NCI-H526 treated with DMSO at 0.1 percent for 48 hours (cell line): ENCODE measurements at places on chromosomes 2 and 18.

DNA sequence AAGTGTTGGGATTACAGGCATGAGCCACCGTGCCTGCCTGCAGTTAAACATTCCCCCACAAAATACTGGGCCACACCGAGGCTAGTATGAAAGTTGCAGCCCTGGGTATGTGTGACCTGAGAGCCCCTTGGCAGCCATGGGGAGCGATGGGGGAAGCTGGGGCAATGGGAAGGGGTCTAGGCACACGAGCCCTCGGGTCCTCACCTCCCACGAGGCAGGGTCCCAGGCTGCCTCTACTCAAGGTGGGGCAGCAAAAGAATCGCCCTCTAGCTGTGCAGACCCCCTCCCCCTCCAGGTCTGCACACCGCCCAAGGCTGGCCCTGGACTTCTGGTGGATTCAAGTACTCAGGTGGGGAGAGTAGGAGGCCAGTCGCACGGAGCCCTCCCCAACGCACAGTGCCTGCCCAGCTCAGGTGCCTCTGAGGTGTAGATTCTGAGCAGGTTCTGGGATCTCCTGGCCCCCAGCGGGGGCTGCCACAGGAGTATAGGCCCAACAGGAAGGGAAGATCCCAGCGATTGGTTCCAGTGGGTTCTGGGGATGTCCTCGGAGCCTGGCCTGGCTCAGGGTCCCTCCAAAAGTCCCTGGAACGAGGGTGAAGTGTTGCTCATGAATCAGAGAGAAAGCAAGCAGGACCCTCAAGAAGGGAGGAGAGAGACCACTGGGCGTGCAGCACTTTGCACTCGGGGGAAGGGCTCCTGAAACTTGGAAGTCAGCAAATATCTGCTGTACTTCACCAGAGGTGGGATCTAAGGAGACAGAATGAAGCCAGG lies 2.6 kb downstream of the GPR35 start:
- DNase-seq: no peak

DNA sequence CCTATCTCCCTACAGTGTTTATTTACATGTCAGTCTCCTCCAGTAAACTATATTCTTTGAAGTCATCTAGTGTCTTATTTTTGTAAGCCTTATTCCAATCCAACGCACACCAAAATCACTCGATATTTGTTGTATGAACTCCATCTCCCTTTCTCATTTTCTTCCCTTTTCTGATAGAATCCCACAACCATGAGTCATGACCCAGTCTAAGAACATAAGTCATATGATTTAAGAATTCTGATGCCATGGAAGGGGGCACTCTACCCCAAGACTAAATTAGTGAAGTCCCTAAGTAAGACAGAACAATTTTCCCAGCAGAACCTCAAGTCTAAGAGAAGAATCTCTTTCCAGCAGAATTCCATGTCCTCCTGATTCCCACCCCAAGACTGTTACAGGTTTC lies 5.4 kb downstream of the CHMP3 start:
- no peak for DNase-seq

DNA sequence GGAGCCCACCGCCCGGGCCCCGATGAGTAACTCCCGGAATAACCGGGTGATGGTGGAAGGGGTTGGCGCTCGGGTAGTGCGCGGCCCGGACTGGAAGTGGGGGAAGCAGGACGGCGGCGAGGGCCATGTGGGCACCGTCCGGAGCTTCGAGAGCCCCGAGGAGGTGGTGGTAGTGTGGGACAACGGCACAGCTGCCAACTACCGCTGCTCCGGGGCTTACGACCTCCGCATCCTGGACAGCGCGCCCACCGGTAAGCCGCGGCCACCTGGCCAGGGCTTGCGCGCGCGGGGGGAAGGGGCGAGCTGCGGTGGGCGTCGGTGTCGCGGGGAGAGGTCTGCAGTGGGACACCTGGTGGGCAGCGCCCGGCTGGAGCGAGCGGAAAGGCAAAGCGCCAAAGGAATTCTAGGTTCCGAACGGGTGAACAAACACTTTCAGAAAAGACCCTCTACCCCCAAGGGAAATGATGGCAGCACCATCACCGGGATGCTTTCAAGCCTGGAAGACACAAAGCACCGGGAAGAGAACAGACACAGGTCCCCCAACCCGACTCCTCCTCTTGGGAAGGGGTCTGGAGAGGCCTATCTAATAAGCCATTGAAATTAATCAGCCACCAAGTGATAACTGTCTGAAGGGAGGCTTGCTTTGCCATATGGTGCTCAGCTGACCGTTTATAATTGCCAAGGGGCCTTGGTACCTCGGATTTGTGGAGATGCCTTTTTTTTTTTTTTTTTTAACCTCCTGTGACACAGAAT lies 1.1 kb downstream of the MIB1 start:
- no peak for DNase-seq

- DNase-seq: no peak
Measured at GRCh38 chr2:237256887-237257286, 157.1 kb downstream of the COL6A3 start.

GRCh38 chr2:65536596-65536995 lies 104.2 kb upstream of the SPRED2 start:
- DNase-seq: no peak

DNA sequence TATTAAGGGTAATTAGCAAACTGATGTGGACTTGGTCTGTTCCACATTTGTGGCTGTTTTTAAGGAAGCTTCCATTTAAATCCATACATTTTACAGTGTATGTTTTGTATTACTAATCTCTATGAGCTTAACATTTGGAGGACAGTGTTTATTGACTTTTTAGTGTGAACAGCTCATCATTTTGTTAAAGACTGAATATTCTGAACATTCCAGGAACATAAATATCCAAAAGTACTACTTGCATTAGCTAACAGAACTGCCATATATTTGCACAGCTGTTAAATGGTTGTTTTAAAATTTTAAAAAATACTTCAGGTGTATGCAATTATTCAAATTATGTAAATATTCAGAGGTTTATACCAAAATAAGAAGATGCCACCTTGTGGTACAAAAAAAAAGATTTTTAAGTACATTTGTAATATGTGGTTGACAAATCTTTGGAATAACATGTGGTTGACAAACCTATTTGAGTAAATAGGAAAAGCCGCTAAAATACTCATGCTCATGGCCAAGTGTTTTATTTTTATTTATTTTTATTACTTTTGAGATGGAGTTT lies 439.7 kb upstream of the FANCL start:
- DNase-seq: peak; percentile 29

- DNase-seq: no peak
Measured at GRCh38 chr2:212665948-212666347, 127.3 kb upstream of the ERBB4 start.

DNA sequence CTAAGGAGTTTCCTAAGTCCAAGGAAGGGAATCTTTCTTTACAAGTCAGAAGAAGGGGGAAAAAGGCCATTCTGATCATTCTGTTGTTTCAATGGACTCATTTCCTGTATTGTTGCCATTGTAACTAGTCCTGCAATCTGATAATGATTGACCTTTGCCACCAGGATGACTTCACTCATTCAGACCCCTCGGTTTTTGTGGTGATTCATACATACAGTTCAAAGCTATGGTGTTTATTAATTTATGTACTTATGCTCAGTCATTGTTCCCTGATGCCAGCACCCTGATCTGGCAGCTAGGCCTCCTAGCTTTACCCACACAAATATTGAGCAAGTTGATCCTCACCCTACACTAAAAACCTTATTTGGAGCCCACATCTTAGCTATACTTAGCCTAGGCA lies 57.6 kb upstream of the ZNF519 start:
- DNase-seq: no peak

DNA sequence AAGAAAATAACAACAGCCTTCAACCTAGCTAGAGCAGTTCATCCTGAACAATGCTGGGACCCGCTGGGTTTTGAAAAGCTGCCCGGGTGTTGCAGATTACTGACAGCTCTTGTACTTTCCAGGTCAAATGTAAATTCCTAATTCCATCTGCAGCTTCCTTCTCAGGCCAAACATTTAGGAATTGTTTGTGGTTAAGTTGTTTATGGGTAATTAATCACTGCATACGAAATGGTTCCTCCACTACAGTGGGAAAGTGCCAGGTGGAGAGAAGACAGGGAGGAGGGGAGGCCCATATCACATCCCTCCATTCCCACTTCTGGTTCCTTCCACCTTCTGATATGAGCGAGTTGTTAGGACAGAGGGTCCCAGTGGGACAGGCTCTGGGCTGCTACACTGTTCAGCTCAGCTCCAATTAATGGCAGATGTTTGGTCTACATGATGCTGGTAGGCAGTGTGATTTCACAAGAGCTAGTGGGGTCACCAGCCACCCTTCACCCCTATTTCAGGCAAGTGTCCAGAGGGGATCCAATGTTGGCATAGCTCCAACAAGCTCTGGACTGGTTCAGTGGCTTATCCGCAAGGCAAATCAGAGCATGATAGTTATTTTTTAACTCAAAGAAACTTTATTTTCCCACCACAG lies 112.9 kb upstream of the ACAA2 start:
- DNase-seq: no peak

DNA sequence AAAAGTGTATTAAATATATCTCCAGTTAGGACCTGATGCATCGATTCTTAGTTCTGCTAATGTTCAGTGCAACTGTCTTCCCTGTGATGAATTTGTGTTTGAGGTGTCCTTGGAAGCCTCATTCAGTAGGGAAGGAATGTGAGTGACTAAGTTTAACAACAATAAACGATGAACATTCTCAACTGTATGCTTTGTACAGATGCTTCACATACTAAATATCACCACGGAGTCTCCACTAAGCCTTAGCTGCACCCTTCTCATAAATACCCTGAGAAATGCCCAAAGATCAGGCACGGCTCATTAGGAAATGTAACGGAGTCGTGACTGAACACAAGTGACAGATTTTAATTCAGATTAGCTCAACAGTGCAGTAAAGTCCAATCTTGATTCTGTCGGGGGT lies 24.4 kb upstream of the AGFG1 start:
- no peak for DNase-seq

DNA sequence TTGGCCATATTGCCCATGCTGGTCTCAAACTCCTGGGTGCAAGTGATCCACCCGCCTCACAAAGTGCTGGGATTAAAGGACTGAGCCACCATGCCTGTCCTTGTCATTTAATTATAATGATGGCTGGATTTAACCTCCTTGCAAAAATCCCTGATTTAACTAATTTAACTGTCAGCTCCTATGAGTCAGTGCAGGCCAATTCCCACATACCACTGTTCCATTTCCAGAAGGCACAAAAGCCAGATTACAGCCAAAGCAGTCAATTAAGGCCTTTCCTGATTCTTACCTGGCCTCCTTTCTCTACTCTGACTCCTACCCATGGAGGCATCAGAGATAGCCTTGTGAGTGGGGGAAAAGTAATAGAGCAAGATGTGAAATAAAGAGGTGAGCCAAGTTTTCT lies 12.3 kb upstream of the SLC35F5 start:
- DNase-seq: no peak

- no peak for DNase-seq
Measured at GRCh38 chr18:35489913-35490490, 7.8 kb downstream of the INO80C start.

- DNase-seq: no peak
Measured at GRCh38 chr18:58803978-58804377, 60.7 kb upstream of the ZNF532 start.

- DNase-seq: no peak
Measured at GRCh38 chr2:79702905-79703304, 190.1 kb downstream of the CTNNA2 start.

DNA sequence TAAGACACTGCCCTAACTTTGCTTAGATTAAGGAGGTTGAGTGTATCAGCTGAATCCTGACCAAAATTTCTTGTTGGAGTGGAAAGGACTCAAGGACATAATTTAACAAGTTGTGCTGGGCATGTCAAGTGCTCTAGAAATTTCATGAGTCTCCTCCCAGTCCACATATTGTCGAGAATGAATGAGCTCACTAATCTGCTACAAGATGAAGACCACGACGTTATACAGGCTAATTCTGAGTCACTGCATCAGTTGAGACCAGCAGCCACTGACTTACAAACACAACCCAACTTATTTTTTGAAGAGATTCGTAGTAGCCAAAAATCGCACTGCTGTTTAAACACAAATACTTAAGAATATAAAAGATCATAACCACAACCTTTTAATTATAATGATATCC lies 28.7 kb upstream of the SLC8A1 start:
- no peak for DNase-seq

DNA sequence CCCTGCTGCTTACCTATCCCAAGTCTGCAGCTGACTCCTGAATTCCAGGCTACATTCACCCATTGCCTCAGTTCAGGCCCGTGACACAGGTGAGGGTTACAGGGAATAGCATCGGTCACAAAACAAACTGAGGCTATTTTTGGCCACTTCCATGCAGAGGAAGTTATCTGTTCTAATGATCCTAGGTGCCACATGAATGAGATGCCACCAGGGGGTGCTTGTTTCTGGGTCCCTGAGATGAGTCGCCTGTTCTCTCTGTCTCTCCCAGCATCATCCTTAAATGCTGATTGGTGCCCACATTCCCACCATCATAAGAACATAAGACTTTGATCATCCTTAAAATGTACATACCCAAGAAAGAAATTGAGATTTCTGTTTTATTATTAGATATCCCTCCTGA lies 119.0 kb upstream of the CELF4 start:
- no peak for DNase-seq

- DNase-seq: no peak
Measured at GRCh38 chr18:58900015-58900649, 35.5 kb downstream of the ZNF532 start.

DNA sequence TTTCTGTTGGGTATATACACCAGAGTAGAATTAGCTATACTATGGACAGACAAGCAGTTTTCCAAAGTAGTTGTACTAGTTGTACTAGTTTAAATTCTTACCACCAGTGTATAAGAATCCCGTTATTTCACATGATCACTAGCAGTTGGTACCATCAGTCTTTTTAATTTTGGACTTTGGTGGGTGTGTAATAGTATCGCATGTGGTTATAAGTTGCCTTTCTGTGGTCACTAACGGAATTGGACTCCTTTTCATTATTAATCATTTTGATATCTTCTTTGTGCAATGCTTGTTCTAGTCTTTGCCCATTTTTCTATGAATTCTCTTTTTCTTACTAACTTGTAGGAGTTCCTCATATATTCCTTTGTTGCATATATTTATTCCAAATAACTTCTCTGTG lies 89.8 kb downstream of the ASXL2 start:
- no peak for DNase-seq

DNA sequence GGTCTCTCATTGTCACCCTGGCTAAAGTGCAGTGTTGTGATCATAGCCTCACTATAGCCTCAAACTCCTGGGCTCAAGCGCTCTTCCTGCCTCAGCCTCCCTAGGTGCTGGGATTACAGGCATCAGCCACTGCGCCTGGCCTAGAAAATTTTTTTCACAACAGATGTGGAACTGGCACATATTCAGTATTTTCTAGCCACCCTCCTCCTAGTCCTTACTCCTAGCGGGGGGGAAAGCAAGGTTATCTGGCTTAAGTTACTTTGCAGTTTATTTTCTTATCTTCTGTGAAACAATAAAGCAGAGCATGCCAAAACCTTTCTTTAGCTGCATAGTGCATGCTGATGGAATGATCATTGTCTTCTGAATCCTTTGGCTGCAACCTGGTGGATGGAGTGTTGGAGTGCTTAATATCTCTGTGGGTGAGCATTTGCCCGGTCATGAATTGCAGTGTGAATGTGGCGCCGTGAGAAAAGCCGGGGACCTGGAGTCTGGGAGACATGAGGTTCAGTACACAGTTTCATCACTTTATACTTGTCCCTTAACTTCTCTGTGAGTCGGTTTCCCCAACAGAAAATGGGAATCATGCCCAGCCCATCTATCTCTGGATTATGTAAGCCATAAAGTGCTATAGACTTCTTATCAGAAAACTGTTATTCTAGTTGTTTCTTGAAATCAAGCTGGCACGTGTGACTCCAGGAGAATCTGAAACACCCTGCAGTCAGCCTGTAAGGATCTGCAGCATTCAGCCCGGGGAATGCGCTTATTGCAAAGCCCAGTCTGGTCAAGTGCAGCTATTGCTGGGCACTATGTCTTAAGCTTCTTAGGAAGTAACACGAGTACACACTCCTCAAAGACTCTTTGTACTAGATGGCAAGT lies 38.2 kb upstream of the MAP3K20 start:
- DNase-seq: no peak
